RWPE2 (cell line): ENCODE measurements at places on chromosomes 6 and 20.

DNA sequence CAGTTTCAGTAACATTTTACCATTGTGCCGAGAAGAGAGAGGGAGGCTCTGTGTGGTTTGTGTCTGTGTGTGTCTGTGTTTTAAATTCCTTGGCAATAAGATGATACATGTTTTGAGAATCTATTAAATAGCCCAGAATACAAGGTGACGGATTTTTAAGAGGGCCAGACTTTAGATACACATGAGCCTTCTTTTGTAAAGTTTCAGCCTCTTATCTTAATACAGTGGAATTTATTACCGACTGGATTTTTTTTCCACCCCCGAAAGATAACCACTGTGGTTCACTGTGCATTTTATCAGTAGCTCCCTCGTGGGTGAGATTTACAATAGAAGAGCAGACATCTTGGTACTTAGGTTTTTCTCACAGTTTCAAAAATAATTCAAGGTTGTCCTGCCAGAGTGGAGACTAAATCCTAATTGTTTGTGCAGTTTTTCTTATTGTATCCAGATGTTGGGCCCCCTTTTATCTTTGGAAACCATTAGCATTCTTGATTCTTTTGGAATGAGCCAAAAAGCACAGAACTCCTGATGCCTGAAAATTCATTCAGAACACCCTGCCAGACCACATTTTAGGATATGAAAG, 49.9 kb downstream of the STK4 start:
- DNase-seq, result no peak

DNA sequence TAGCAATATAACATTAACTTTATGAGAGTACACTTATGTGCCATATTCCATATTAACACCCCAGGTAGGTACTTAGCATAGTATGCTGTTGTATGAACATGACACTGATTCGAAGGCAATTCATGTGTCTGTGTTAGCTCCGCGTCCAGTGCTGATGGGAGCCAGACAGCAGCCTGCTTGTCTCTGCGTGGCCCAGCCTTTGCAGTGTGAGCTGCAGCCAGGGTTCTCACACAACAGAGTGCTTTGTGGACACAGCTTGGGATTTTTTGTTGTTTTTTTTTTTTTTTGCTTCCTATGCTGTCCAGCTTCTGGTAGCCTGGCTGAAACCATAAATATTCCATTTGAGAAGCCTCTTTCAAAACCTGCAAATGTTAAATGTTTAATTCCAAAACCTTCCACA, 350.9 kb downstream of the SMOC2 start:
- DNase-seq, result no peak

DNA sequence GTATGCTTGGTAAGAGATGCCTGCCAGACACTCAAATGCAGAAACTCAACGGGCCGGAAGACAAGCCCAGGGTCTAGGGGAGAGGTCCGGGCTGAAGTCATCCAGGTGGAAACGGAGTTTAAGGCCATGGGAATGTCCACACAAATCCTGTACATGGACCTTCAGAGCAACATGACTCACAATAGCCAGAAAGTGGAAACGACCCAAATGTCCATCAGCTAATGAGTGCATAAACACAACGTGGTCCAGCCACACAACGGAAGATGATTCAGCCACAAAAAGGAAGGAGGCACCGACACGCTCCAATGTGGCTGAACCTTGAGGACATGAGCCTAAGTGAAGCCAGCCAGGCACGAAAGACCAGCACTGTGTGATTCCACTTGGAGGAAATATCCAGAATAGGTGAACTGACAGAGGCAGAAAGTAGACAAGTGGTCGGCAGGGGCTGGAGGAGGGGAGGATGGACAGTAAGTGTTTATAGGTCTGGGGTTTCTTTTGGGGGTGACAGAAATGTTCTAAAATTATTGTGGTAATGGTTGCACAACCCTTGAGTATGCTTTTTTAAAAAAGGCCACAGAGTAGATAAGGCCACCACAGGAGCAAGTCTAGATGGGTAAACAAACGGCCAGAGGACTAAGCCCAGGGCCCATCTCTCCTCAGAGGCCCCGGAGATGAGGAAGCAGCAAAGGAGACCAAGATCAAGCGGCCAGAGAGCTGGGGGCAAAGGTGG, 105.6 kb downstream of the PREX1 start:
- no peak for DNase-seq

- no peak for DNase-seq
These were observed 8.4 kb downstream of the AMD1 start for GRCh38 chr6:110882824-110883554.
